NCI-H524 treated with DMSO at 0.1 percent for 48 hours (cell line): ENCODE measurements at places on chromosomes 3 and 15.

- no peak for DNase-seq
Observed at GRCh38 chr15:66840615-66841390, 138.8 kb downstream of the SMAD6 start.

DNA sequence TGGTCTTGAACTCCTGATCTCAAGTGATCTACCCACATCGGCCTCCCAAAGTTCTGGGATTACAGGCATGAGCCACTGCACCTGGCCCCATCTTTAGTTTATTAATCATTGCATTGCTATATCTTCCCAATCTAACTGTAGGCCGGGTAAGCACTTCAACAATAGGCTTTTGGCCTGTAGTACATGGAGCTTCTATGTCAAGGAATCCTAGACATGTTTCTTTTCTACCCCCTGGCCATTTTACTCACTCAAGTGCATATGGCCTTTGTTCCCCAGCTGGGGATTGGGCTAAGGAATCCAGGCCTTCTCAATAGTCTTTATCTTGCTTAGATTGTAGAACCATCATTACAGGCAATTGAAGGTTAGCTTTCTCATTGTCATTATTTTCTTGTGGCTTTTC is 122.3 kb upstream of the MBNL1 start:
- DNase-seq = no peak

GRCh38 chr3:40585381-40586016 is 60.7 kb downstream of the ZNF621 start:
- peak; percentile 45 for DNase-seq

- no peak for DNase-seq
Observed at GRCh38 chr3:157094301-157094700, 65.6 kb downstream of the CCNL1 start.

DNA sequence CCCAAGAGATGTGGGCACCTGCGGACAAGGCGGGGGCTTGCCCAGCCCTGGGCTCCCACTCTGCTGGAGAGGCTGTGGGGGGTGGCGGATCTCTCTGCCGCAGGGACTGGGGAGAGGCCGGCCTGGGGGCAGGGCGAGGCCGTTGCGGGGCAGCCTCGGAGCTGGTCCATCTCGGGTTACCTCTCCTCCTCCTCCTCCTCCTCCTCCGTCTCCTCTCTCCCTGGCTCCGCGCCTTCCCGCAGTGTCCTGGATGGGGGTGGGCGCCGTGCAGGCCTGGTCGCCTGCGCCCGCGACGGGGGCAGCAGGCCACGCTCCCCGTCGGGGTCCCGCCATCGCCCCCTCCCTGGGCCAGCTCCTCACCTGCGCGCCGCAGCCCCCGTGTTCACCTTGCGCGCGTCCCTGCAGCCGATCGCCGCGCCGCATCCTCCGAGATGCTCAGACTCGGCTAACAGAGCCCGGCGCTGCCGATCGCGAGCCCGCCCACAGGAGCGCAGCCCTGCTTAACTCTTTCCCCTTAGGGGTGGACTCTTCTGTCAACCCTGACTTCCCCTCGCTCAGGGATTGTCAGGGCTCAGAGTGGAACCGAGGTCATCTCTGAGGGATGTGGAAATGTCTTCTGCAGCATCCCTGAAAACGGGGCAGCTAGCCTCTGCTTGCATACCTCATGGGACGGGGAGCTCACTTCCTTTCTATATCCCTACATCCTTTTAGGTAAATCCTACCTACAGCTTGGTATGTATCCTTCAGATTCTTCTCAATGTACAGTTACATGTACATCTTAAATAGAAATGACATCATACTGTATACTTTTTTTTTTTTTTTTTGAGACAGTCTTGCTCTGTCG is at the start of gene PRRT3:
TSS of gene PRRT3 (minus strand) at position 447 of the 844 bp plus-strand sequence. CDS start 2,293 bp downstream, outside the sequence.
- no peak for DNase-seq
